ENCODE measurements at places on chromosomes 12 and 14.

DNA sequence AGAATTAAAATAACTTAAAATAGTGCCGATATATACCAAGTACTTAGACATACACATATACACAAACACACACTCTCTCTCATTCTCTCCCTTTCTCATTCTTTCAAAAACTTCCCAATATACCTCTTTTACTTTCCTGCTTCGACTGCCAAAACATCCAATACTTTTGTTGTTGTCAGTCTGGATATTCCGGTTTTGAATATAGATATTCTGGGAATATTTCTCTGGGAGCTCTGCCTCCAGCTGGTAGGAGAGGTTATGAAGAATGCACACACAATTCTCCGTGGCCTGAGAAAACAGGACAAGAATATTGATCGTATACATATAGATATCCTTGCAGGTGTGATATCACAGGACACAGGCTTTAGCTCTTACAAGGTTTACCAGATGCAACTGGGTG, 66.6 kb upstream of the YARS2 start:
- DNase-seq: no peak

- no peak for DNase-seq
Measured at GRCh38 chr12:10088955-10089900, 9.6 kb downstream of the CLEC1A start.

- peak; percentile 5 for DNase-seq
Measured at GRCh38 chr12:42893803-42894202, 304.3 kb upstream of the PRICKLE1 start.

DNA sequence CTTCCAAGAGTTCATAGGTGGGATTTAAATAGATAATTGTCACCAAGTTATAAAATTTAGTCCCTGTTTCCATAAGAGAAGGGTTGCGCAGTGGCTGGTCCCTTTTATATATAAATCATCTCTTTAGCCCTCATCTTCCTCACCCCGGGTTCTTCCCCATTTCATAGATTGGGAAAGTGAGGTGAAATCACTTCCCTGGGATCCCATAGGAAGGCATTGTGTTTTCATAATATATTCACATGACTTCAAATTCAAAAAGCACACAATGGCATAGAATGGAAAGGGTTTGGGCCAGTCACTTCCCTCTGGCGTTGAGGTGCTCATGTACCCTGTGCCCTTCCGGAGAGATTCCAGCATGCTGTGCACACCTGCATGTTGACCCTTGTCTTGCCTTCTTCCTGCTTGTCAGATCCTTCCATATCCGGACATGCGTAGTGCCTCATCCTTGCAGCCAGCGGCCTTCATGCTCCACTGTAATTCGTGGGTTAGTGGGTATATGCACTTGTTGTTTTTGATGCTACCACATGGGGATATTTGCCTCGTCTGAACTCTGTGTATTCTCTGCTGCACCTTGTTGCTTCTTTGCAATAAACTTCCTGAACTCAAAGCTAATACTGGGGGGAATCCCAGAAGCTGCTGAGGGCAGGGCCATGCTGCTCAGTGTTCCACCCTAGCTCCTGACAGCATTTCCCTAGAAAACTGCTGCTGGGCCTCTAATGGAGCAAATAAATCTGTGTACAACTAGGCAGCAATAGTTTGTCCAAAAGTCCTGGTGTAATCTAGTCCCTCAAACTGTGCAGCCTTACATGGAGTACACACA, 59.6 kb downstream of the ANAPC7 start:
- no peak for DNase-seq

DNA sequence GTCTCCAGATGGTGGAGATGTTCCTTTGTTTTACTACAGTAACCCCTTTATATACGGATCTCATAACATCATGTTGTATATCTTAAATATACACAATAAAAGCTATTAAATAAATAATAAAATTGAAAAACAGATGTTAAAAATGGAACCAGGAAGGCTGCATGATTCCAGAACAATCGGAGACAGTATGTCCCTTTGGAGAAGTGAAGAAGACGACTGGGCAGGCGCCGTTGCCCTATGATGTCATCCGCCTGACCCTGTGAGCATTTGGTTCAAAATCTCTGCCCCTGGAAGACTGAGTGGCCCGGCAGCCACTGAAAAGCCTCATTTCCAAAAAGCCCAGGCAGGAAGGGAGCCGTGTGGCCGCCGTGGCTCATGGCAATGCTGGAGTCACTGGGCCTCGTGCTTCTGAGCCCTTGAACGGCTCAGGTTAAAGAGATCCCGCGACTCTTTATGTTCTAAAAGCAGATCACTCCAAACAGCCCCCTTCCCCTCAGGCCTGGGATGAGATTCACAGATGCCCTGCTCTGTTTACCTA, 30.8 kb downstream of the RIMBP2 start:
- DNase-seq: no peak

GRCh38 chr14:39006721-39007410, 96.2 kb downstream of the SEC23A start:
- no peak for DNase-seq

DNA sequence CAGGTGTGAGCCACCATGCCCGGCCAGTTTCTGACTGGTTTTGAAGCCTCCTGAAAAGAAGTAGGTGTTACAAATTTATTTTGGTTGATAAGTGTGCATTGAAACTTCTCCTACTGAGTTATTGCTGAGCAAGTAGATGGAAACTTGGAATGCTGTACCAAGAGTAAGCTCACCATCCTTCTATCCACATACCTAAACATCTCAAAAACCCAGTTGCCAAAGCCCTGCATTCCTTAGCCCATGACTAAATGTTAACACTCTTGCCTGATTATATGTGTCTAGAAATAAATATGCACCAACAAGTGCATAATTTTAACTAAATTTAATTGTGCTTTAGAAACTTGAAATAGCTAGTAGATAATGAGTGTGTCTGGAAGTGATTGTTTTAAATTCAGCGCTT, 357.8 kb downstream of the DUSP6 start:
- no peak for DNase-seq

DNA sequence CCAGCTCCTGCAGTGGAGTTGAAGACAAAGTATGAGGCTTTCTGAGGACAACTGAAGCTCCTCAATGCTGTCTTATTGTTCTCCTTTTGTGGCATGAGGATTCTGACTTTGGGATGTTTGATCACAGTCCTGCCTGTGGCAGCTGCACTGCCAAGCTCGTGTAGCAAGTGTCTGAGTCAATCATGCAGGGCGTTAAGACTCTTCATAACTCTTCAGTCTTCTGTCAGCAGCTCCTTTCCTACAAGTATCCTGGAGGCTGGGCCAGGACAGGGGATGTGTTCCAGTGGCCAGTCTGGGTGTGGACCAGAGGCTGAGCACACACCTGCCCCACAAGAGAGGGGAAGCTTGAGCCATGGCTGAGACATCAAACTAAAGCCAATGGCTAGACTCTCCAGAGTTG, 94.3 kb downstream of the PELI2 start:
- no peak for DNase-seq

- no peak for DNase-seq
Measured at GRCh38 chr12:71130521-71131069, 27.2 kb downstream of the TSPAN8 start.

DNA sequence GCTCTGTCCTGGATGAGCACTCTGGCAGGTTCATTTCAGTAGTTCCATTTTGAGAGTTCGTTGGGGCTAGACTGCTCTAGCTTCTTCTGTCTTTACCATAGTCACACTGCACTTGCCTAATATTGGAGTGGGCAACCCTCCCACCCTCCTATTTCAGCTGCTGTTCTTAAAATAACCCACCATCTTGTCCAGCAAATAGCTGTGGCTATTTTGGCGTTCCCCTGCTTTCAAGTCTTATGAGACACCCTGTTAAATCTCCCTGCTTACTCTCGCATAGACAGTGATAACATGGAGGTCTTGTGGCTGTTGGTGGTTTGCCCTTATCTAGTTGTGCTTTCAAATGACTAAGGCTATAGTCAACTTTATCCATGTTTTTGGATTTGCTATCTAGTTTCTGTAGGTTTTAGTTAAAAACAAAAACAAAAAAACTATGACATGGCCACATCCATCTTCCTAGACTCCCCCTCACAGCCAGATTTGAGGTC, 65.5 kb downstream of the LRP6 start:
- no peak for DNase-seq

DNA sequence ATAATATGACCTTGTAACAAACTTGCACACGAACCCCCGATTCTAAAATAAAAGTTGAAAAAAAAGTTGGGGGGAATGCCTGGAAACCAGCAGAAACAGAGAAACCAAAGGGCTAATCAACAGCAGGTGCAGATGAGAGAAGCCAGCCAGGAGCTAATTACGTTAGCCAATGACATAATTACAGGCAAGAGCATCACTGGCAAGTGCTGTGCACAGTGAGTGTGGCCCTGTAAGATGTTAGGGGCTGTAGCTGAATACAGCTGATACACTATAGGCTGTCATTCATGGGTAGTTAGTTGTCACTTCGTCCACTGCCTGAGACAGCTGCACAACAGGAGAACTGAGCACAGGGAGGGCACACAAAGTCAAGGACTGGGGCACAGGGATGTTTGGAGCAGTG, 7.3 kb upstream of the FGF23 start:
- DNase-seq: no peak

DNA sequence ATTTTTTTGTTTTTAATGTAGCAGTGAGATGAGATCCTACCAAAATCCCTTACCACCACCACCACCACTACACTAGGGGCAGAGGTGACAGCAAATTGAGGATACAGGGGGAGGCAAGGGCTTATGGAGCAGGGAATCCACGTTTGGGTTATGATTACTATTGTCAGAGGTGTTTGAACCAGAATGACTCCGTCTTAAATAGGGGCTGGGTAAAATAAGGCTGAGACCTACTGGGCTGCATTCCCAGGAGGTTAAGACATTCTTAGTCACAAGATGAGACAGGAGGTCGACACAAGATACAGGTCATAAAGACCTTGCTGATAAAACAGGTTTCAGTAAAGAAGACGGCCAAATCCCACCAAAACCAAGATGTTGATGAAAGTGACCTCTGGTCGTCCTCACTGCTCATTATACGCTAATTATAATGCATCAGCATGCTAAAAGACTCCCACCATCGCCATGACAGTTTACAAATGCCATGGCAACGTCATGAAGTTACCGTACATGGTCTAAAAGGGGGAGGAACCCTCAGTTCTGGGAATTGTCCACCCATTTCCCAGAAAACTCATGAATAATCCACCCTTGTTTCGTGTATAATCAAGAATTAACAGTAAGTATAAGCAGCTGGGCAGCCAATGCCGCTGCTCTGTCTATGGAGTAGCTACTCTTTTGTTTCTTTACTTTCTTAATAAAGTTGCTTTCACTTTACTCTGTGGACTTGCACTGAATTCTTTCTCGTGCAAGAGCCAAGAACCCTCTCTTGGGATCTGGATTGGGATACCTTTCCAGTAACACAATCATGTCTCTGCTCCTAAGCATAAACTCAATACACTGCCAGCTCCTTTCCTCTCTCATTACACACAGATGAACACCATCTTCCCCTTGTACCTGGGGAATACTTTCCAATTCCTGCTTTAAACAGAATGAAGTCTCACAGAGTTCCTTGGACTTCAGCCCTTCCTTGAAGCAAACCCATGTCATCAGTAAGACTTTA, 16.7 kb upstream of the CRY1 start:
- DNase-seq: no peak

DNA sequence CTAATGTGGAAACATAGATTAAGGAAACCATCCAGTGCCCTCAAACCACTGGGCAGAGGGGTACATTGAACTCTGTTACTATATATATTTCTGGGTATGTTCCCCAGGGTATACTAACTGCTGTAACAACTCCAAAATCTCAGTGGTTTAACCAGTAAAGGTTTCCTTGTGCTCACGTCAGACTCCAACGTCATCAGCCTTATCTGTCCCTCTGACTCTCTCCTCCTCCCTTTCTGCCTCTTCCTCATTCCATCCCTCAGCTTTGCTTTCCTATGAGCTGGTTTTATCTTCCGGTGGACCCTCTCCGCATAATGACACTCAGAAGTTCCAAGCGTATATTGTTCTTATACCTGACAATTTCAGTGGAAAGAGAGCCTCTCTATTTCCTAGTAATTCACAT, 21.2 kb upstream of the SMCO2 start:
- DNase-seq: no peak

DNA sequence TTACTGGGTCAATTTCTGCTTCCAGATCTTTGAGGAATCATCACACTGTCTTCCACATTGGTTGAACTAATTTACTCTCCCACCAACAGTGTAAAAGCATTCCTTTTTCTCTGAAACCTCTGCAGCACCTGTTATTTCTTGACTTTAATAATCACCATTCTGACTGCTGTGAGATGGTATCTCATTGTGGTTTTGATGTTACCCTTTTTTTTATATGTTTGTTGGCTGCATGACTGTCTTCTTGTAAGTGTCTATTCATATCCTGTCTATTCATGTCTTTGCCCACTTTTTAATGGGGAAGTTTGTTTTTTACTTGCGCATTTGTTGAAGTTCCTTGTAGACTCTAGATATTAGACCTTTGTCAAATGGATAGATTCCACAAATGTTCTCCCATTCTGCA, 324.9 kb downstream of the NAV3 start:
- no peak for DNase-seq

DNA sequence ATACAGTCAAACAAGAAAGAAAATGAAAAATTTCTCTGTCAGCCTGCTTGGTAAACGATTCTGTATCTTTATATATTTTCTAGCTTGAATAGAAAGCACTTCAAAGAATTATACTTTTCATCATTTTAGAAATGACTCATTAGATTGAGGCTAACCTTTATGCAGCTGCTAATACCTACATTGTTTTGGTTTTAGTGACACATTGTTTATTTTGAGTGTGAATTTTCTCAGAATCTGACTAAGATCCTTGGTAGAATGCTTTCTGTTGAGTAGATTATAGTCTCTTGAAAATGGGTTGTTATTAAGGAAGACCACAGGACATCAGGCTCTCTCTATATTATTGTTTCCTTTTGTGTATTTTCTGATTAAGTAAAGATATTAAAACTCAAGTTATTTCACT, at the start of gene PMCH:
TSS of gene PMCH (minus strand) at position 45 of the 400 bp plus-strand sequence. CDS start 63 bp downstream, outside the sequence.
- no peak for DNase-seq

DNA sequence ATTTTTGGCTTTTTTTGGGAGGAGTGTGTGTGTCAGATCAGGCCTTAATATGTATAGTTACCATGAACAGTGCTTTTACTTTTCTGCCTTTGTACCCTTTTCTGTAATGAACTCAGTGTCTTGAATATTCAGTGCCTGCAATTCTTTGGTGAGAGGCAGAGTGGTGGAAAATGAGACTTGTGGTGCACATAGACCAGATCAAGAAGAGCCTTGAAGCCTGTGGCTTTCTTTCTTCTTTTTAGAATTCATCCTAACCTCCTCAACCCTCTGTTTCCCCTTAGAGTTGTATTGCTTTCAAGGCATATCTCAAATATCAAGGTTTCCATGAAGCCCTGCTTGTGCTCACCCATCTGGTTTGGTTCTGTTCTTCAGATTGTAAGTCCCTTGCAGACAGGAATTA, 2.6 kb downstream of the YLPM1 start:
- no peak for DNase-seq

GRCh38 chr14:85564841-85565527, 35.0 kb downstream of the FLRT2 start:
- no peak for DNase-seq

Measured in CMK (cell line).